Fibroblast of skin of right quadriceps (primary cell): ENCODE measurements at places on chromosomes 2 and 18.

GRCh38 chr2:195252018-195252417, 405.0 kb upstream of the SLC39A10 start:
- no peak for DNase-seq

DNA sequence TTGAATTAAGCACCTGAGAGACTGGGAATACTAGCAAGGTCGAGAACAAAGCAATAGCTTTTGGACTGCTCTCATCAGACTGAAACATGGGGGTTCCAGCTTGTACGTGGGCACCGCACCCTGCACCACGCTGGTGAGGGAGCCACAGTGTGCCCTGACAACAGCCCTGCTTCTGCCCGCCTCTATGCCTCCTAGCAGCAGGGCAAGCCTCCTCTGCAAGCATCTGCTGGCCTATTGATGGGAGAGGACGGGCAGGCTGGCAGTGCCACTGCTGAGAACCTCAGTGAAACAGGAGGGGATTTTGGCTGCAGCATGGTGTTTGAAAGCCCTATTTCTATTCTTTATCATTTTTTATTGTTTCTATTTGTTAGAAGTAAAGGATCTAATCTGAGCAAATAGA, 146.1 kb upstream of the OTOS start:
- DNase-seq = no peak

- no peak for DNase-seq
These were observed 190.4 kb downstream of the NCK2 start for GRCh38 chr2:105935063-105935462.

DNA sequence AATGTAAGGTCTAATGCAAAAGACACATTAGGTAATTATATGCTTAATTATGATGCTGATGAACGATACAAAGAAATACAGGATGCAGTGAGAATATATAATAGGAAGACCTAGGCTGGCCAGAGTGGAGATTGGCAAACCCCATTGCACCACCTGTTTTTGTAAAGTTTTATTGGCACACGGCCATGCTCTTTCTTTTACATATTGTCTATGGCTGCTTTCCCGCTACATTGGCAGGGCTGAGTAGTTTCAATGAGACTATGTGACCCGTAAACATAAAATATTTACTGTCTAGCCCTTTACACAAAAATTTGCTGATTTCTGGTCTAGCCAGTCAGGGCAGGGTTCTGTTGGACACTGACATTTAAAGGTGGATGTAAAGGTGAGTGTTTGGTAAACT, 5.4 kb downstream of the SEC11C start:
- DNase-seq = no peak

DNA sequence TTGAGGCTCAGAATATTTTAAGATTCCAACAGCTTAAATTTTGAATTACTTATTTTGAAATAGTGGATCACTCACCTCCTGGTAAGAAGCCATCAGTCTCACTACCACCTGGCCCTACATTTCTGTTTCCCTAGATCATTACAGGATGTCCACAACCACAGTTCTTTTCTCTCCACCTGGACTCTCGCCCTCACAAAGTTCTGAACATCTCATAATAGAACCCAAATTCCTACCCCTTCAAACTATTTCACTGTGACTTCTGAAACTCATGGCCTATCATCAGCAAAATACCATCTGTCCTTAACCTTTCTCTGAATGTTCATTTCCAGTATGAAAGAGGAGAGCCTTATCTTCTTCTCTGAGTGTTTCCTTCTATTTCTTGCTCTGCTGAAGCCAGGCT, 299.2 kb upstream of the MGAT5 start:
- no peak for DNase-seq

DNA sequence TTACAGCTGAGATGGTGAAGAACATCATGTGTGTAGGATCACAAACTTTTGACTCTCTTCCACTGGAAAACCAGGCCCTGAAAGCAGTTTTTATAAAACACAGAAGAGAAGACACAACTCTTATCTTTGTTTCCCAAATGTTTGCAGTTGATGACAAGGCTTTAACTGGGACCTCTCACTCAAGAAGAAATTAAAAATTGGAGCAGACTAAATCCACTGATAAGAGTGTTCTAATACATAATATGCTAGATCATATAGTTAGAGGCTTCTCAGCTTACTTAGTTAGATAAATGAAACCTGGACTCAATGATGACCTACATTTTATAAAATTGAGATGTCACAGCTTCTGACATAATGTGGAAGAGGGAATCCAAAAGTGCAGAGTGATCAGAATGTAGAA, 158.3 kb upstream of the WDSUB1 start:
- no peak for DNase-seq

DNA sequence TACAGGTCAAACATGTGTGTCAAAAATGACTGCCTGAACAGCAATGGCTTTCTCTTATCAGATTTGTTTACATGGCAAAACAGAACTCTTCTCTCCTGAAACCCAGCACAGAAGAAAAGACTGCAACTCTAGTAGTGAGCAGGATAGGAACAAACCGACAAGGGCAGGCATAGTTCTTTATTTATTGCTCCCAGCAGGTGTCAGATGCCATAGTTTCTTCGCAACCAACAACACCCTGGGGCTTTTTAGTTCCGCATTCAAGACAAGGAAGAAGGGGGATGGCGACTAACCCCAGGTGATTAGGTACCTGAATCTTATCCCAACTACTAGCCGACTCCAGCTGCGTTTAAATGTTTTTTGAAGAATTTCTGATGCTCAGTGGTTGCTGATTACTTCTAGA, 367.5 kb upstream of the FIGN start:
- no peak for DNase-seq
